ENCODE measurements at places on chromosomes 4 and X. TPM values are rescaled to one million over a fixed set of nuclear protein-coding genes. Genes with fewer than 3 reads are reported as not detected.

DNA sequence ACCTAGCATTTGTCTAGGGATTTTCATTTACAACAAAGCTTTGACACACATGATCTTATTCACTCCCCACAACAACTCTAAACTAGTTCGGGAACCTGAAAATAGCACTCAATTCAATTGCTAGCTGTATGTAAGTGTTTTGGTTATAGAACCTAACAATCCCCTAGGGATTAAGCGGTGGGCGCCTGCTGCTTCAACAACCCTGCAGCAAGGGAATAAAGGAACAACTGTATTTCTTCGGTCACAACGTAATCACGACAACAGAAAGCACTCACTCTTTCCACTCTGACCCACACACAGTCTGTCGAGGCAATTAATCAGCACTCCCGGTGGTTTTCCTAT lies 674 bp upstream of the DIAPH2 start:
- DNase-seq = no peak

DNA sequence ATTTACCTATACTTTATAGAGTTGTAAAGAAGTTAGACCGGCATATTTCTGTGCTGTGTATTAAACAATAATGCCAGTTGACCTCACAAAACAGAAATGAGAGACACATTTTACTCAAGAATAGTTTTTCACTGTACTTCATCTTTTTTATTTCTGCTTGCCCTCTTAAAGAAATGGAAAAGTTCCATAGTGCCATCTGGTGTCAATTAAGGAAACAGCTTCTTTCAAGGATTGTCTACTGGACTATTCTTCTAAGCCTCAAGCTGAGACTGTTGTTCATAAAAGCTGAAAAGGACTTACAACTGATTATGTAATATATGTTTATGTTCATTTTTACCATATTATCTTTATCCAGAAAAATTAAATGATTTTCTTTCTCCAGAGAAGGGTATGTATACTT lies 1523.7 kb downstream of the ARAP2 start:
- DNase-seq = no peak

Gene BEX1
- total RNA-seq = 0.48 TPM

DNA sequence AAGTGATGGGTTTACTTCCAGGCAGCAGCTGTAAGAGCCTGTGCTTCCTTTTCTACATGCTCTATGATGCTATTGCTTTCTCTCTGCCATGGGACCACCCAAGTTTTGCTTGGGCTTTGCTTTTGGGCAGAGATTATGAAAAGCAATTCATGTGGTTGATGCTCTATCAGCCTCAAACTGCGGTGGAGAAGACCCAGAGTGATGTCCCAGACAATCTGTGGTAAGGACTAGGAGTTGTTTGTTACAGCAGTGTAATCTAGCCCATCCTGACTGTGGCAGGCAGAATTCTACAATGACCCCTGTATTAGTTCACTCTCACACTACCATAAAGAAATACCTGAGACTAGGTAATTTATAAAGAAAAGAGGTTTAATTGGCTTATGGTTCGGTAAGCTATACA lies 9.2 kb upstream of the CYTL1 start:
- no peak for DNase-seq

GRCh38 chrX:123601437-123601836 lies 131.4 kb downstream of the THOC2 start:
- no peak for DNase-seq

Gene BANK1
- total RNA-seq = 1.5 TPM

Gene AMER1
- 10.0 TPM for total RNA-seq

Gene CTAG1A
- not detected for total RNA-seq

DNA sequence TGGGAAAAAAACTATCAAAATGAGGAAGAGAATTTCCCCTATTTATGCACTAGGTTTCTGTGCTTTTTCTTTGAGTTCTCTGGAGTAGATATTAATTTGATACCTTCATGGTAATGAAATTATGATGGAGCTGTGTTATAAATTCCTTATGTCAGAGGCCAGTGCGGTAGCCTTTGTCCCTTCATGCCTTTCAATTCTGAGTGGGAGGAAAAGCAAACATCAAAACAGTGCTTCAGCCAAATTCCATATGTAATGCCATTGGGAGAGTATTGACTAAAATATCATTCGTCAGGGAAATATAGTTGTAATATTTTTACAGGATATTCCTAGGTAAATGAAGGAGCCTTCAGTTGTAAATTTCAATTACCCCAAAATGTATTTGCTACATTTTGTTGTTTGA lies 17.5 kb upstream of the RGN start:
- DNase-seq = no peak

- DNase-seq = no peak
These were observed 166.5 kb upstream of the PCDH7 start for GRCh38 chr4:30553706-30554105.

DNA sequence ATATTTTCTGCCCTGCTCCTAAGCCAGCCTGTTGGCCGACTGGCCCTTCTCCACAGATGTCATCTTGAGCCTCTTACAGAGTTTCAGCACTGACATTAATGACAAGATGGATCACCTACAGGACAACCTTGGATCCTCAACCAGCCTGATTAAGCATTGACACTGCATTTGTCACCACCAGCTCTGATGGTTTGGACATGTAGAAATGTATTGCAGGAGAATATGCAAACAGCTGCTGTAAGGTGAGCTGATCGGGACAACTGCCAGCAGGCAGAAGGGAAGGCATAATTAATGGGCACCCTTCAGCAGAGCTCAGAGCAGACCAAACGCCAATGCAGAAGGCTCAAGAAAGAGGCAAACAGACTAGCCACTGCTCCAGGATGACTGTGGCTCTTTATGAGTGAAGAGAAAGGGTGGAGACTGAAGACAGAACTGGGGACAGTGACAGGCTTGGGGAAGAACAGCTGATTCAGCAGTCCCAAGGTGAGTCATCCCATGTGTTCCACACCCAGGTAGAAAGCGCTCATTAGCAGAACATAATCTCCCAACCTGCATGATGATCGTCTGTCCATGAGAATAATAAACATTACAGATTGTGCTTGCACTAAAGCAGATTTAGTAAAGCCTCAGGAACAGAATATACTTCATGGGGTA lies 6.7 kb downstream of the CORIN start:
- no peak for DNase-seq

Gene NCAPG
- 1.8 TPM for total RNA-seq

DNA sequence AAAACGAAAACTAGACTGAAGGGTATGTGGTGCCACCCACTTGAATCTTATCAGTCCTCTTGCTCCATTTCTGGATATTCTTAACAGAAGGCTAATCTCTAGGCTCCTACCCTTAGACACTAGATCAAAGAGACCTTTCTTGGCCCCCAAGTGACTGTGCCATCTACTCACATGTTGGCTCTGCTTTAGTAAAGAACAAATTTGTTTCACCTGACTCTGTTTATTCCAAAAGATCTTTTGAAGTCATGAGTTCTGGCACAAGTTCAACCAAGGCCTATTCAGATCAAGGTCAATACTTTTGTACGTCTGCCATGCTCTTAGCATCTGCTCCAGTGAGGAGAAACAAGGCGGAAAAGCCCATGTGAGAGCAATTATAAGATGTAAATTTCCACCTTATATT lies 37.3 kb downstream of the MAGEB17 start:
- DNase-seq = no peak

DNA sequence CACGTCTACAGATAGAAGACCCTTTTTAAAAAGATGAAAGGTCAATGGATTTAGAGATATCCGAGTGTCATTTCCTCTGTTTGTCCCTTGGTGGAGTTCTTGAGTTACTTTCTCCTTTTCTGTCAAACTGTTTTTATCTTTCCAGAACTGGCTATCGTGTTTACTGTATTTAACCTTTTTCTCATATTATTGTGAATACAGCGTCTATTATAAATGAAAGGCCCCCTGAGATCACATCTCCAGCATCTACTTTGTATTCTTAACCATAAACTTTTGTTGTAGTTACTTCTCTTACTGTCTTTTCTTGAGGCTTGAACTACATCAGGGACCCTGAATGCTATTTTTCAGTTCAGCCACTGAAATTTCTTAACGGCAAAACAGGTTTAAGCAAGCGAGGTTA lies 4.0 kb upstream of the PCDH7 start:
- no peak for DNase-seq

DNA sequence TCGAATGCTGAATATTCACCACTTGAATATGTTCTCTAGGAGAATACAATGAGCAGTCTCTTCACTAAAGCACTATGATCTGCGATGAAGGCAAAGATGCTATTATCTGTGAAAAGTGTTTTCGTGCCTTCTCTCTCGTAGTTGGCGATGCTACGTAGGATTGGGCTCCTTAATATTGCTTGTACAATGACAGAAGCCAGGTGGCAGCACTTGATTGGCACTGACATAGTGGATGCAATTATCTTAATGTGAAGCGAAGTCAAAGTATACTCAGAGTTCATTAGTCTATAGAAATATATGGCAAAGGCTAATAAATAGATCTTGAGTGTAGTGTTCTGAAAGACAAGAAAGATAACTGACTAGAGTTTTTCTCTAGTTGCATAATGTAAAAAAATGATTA lies 1135.7 kb upstream of the AGA start:
- DNase-seq = no peak

GRCh38 chr4:69811166-69811565 lies 48.8 kb downstream of the SULT1E1 start:
- DNase-seq = no peak

Gene NEXMIF
- 4.1 TPM for total RNA-seq

GRCh38 chrX:26580021-26580420 lies 364.1 kb downstream of the MAGEB5 start:
- DNase-seq = no peak

DNA sequence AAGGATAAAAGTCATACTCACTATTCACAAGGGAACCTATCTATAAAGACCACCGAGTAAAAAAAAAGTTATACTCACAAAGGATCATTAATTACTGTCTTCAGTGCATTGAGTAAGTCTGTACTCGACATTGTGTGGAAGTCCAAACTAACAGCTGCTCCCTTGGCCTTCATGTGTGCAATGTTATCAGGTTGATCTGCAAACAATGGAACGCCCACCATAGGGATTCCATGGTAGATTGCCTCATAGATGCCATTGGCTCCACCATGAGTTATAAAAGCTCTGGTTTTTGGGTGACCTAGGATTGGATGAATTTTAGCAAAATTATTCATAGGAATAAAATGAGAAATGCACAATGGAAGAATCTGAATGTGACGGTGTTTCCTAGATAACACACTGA lies 10.6 kb downstream of the UGT2B4 start:
- no peak for DNase-seq

DNA sequence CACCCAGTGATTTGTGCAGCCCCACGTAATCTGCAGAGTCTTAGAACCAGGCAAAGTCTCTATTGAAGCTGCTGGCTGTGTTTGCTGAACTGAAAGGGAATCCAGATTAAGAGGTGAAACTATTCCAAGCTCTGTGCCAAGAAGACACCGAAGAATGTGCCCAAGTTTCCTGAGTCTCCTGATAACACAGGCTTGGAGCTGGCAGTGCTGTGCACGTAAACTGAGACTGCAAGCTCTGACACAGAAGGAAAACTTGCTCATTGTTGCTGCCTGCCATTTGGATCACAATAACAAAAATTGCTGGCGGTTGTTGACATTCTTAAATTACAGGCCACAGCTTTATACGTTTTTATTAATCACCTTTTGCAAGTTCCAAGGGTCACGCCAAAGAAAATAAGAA lies 60.2 kb upstream of the VCX3B start:
- DNase-seq = peak; percentile 67

DNA sequence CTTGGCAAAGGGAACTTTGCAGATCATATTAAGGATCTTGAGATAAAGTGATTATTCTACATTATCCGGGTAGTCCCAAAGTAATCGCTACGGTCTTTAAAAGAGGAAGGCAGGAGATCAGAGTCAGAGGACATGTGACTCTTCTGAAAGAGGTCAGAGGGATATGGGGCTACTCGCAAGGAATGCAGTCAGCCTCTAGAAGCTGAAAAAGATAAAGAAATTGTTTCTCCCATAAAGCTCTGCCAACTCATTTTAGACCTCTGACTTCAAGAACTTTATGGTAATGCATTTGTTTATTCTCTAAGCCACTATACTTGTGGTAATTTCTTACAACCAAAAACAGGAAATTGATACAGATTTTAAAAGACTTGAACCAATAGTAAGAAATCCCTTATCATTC lies 48.6 kb downstream of the NPY5R start:
- no peak for DNase-seq

- DNase-seq = no peak
These were observed 2.1 kb upstream of the MTNR1A start for GRCh38 chr4:186557486-186557885.

- DNase-seq = no peak
These were observed 4.9 kb downstream of the PORCN start for GRCh38 chrX:48513670-48514069.

DNA sequence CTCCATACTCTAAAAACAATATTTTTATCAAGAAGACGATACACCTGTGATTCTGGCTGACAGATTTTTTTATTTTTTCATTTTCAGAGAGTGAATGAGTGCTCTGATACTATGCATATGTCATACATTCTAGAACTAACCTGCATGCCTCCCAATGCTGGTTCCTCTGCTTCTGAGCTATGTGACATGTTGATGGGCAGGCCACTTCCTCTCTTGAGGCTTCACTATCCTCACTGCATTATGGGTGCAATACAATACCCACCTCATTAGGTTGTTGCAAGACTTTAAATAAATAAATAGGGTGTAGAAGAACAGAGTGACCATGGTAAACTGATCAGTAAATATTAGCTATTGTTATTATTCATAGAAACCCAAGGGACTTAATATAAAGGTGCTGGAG lies 408.3 kb downstream of the HNRNPD start:
- DNase-seq = no peak

DNA sequence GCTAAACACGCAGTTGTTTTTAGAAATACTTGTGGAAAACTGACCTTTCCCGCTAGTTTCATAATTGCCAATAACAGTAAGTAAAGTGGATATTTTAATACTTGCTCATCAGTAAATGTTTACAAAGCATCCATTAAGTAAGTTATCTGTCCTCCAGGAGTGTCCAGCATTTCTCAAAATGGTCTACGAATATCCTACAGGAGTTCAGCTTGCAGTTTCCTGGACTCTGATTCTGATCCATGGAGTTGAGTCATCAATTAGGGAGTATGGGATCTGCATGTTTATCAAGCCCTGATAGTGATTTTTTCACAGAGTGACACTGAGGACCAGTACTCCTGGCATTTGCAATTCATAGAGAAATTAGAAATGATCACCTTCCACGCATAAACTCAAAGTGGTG lies 325.2 kb upstream of the AADAT start:
- DNase-seq = no peak

Gene NPY1R
- total RNA-seq = 56.4 TPM

DNA sequence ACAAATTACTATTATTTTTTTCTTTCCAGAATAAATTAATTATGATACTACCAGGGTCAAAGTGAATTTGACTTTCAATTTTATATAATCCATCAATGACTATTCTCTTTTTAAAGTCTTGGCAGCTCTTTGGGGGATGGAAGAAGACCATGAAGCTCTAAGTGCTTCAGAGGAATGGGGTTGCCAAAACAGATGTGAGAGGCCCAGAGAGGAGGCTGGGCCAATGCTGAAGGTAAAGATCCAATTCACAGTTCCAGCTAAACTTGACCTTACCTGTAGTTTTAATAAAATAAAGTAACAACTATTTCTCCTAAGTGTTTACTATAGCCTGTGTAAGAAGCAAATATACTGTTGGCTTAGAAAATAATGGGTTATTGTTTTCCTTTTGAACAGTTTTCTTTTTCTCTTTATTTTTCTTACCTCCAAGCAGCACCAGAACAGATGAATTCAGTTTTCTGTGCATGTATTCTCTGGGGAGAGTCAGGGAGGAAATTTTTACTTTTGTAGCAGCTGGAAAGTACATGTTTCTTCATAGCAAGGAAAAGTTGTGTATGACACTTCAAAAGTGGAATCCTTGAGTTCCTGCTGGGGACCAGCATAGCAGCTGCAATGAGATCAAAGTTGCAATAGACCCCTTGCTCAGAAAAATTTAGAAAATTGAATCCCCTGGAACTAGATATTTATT lies 104.9 kb downstream of the CEP44 start:
- DNase-seq = no peak
